ENCODE measurements at places on chromosomes 2 and 18.

DNA sequence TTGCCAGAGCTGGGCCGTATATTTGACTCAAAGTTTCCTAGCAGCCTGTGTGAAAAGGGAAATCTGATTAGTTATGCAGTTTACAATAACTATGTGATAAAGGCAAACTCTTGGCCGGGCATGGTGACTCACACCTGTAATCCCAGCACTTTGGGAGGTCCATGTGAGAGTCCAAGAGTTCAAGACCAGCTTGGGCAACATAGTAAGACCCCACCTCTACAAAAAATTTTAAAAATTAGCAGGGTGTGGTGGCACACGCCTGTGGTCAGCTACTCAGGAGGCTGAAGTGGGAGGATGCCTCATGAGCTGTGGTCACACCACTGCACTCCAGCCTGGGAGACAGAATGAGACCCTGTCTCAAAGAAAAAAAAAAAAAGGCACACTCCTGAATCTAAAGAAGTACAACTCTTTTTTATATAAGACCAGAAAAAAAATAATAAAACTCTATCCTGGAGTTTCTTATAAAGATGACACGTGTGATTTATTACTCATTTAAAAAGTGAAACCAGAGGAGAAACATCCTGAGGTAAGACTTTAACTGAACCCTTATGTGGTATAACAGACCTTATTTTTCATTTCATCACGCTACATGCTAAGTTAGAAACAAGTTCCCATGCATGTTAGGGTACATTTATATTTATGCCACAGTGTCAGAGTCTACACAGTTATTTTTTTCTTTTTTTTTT, 32.6 kb upstream of the KCMF1 start:
- no peak for DNase-seq

- DNase-seq = peak; percentile 80
Observed at GRCh38 chr2:84905181-84906107, at the start of gene TMSB10. TMSB10 (plus strand) TSS chr2:84905656.

- DNase-seq = no peak
Observed at GRCh38 chr2:73323551-73323950, 30.2 kb upstream of the EGR4 start.

DNA sequence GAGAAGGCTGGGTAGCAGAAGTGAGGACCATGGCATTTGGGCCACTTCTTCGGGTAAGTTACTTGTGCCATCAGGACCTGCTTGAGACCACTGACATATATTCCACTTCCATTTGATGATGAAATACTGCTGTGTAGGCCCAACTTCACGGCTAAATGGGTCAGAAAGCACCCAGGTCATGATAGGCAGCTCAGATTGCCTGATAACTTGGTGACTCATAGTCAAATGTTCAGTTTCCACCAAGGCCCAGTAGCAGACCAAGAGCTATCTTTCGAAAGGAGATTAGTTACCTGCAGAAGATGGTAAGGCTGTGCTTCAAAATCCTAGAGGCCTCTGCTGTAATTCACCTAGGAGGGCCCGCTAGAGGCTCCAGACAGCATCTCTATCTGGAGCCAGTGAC, 31.8 kb upstream of the MEX3C start:
- no peak for DNase-seq

DNA sequence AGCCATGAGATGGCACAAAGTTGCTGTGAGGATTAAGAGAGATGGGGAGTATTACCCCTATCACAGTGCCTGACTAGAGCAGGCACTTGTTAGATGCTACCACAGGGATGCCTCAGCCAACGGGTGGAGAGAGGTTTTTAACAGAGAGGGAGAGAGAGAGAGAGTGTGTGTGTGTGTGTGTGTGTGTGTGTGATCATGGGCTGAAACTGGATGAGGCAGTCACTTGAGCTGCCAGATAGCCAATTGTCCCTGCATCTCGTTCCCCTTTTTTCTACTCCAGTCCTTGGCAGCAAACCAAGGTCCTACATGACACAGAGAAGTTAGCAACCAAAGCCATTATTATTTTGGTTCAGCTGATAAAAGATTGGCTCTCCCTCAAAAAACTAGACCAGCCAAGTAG, 3.0 kb downstream of the CD8A start:
- DNase-seq = no peak

- DNase-seq = no peak
Observed at GRCh38 chr2:207176247-207176646, 10.5 kb upstream of the KLF7 start.

DNA sequence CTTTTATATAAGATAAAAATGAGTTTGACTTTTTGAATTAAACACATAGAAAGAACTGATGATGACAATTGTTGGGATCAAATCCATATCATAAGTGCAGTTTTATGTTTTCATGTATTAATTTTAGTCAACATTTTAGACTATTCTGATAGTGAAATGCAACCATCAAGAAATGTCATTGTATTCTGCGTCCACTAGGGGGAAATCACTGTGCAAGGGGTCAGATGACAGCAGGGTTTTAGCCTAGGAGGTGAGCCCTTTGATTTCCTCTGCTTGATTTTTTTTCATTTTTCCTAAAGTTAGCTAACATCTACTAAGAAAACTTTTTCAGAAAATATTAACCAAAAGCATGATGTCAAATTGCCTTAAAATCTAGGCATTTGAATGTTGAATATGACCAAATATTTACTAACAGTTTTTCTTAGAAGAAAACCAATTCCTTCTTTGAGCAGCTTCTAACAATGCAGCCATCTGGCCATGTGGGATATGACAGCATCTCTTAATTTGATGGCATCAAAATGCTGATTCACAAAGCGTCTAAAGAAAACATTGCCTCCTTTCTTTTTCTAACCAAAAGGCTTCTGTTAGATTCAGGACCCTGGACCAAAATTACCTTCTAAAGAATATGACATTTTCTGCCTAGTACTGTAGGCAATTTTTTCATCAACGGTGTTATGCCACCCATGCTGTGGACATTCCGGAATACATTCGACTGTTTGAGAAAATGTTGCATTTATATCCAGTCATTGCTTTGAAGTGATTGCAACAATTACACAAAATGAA, 141.5 kb downstream of the SPHKAP start:
- no peak for DNase-seq

DNA sequence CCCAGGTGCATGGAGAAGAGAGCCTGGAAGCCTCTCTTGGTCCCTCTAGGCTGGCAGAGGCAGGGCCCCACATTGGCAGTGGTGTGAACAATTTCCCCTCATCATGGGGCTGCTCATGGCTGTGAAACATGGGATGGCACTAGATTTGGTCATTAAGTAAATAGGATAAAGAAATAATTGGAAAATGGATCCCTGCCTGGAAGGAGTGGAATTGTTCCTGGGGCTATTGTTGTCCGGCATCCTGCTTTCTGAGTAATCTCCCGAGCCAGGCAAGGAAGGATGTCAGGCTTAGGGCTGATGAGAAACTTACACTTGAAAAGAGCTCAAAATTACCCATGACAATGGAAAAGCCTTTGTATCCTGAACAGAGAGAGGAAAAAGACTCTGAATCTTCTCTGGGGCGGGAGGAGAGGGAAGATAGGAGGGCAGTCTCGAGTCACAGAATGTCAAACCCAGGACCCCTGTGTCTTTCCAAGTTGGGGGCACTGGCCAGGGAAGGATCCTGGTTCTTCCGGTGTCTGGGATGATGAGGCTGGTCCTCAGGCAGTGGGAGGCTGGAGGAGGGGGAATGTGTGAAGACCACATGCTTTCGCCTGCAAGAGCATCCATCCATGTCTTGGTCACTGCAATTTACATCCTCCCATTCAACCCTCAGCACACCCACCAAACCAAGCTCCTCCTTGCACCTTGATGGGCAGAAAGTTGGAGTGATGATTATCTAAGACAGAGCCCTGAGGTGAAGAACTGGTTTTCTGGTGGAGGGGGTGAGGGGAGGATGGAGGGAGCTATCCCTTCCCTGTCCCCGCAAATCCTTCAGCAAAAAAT, 27.1 kb upstream of the STEAP3 start:
- no peak for DNase-seq

- no peak for DNase-seq
Observed at GRCh38 chr2:57760381-57760801, 286.2 kb upstream of the VRK2 start.

DNA sequence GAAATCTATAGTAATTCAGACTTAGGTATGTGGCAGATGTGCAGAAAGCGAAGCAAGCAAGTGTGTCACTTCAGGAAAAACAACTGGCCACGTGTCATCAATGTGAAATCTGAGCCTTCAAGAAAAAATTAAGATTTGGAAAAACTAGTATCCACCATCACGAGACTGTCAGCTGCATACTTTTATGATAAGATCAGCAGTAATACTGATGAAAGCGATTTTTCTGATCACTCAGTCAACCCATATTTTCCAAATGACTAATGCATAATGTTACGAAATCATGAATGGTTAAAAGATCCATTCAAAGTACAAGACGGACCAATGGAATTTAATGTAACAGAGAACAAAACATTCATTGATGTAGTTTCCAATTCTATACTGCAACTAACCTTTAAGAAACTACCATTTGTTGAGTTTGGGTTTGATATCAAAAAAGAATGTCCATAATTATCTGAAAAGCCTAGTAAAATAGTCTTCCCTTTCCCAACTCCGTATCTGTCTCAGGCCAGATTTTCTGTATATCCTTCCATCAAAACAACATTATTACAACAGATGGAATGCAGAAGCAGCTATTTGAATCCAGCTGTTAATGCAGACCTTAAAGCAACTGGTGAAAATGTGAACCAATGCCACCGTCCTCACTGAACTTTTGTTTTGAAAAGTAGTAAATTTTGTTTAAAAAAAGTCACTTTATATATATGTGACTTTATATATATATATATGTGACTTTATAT, 17.0 kb upstream of the BCL2 start:
- DNase-seq = no peak

DNA sequence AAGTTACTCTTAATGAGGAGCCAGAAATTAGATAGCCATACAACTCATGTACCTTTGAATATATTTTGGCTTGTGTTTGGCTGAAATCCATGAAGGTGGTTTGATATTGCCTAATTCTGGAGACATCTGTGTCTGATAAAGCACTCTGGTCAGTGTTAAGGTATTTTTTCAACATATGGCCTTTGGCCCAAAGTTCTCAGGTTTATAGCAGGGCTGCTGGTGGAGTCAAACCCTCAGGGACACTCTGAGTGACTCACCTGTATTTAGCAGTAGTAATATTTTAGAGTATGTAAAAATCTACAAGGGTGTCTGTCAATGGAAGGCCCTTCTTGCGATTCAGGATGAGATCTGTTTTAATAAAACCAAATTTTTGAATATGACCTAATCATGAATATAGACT, 666.5 kb downstream of the SLC4A3 start:
- DNase-seq = no peak

DNA sequence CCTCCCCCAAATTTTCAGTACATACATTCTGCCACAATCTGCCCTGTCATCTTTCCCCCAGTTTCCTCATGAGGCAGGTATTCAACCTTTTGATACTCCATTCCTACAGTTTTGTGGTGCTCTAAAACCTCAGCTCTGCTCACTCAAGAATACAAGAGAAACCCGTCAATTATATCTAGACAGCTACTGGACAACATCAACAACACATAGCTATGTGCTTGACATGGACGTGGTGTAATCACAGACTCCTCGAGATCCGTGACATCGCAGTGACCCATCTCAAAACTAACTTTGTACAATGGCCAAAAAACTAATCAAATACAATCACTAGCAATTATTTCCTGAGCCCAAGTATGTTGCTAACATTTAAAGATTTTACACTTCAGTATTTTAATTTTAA, 23.6 kb downstream of the WDSUB1 start:
- DNase-seq = no peak

DNA sequence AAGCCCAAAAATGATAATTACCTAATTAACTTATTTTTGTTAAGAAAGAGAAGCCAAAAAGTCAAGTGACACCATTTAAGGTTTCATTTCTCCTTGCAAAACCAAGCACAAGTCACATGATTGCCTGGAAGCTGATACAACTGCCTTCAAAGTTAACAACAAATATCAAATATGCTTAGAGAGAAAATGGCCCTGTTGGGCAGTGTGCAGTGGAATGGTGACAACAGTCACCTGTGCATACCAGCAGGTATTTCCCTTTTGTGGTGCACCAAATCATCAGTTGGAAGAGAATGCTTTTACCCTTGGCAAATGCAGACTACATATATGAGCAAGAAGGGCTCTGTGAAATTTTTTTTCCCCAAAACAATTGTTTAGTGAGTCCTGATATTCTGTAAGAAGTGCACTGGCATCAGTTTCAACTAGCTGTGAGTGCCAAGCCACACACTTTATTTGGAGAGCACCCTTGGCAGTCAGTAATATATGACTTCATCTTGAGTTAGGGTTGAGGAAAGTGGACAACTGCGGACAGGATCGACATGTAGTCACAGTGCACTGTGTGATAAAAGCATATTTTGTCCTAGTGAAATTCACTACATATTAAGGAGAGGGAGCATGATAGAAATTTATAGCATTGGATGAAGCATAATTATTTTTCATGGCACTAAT, 74.9 kb upstream of the DOCK10 start:
- no peak for DNase-seq

GRCh38 chr2:169507698-169508097, 1.8 kb upstream of the KLHL41 start:
- no peak for DNase-seq

GRCh38 chr2:197201874-197202273, 108.7 kb downstream of the ANKRD44 start:
- DNase-seq = no peak

GRCh38 chr2:81747481-81748070, 1443.0 kb upstream of the LRRTM1 start:
- no peak for DNase-seq

DNA sequence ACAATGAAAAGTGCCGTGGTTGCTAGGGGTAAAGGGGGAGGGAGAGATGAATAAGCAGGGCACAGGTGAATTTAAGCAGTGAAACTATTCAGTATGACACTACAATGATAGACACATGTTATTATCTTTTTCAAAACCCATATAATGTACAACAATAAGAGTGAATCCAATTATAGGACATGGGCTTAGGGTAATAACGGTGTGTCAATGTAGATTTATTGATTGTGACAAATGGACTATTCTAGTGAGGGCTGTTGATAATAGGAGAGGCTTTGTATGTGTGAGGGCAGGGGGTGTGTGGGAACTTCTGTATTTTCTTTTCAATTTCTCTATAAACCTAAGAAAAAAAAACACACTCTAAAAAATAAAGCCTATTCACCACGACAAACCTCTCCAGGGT, 223.8 kb downstream of the RIT2 start:
- no peak for DNase-seq

- no peak for DNase-seq
Observed at GRCh38 chr2:113224647-113225236, 51.0 kb downstream of the PSD4 start.

- DNase-seq = no peak
Observed at GRCh38 chr18:48813833-48814489, 136.8 kb downstream of the SMAD7 start.

DNA sequence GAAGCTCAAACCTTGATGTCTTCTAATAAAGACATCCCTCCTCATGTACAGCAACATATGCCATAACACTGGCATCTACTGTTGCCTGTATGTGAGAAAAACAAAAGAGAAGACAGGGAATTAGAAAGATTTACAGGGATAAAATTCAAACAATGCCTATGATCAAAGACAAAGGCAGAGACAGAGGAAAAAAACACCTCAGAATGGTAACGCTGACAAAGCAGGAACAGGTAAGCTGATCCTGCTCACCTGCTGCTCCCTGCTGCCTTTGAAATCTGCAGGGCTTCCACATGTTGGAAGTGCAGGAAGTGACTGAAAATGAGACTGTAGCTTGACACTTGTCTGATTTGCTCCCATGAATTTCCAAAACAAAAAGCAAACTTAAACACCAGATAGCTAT, 90.2 kb upstream of the DNAJC10 start:
- no peak for DNase-seq
